Cardiac fibroblast (primary cell): ENCODE measurements at places on chromosomes 16 and 17.

DNA sequence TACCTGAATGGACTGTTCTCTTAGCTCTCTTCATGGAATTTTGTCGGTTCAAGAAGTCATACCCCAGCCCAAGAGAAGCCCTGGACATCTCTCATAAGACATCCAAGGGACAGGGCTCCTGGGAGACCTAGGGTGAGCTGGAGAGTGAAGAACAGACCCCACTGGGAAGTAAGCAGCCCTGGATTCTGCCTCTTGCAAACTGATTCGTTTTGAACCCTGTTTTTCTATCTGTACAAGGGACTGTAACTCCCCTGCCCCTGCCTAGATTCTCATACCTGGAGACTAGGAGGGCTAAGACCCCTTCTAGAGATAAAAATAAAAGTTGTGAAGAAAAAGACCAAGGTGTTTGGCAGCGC lies 449 bp downstream of the CCL3L1 start:
- no peak for DNase-seq

DNA sequence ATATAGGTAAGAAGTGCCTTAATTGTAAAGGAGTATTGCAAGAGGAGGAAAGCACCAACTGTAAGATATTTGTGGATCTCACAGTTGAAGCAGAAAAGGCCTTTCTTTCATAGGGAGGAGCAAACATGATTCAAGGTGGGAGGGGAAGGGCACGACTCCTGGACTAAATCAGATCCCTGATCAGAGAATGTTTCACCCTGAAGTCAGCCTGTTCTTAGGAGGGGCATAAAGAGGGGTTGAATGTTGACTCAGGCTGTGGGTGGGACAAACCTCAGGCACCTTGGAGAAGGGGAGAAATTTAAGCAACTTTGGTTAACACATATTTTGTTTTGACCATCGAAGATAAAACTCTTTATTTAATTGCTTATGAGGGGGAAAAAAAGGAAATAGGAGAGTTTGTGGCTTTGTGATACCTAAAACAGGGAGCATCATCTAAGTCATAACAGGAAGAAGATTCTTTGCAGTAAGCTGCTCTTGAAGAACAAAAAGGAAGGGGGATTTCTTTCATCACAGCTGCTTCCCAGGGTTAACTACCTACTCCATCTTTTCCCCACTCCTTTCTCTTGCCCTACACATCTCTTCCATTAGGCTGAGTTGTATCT lies 158.6 kb upstream of the ZNF267 start:
- DNase-seq: no peak

- peak; percentile 52 for DNase-seq
Observed at GRCh38 chr17:51029568-51030463, 90.9 kb downstream of the SPAG9 start.

DNA sequence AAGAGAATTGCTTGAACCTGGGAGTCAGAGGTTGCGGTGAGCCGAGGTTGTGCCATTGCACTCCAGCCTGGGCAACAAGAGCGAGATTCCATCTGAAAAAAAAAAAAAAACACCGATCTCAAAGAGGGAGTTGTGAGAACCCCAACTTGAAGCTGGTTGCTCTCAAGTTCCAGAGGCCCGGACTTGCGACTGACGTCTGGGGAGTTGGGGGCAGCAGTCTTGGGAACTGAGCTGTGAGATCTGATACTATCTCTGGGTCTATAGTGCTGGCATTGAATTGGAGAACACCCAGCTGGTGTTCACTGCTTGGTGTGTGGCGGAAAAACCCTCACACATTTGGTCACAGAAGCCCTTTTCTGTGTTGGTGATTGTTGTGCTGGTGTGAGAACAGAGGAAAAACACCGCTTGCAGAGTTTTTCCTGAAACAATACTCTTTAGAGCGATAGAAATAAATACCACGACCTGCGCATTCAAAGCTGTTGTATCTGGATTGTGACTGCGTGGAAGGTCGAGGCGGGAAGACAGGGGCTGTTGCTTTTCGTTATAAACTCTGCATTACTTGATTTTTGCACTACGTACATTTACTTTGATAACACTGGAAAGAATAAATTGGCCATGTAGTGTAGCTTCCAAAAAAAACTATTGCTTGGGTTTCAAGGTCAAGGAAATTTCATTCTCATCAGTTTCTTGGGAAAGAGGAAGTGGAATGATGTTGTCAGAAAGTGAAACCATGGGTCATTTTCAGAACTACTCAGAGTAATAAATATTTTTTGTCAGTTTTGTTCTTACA lies 8.8 kb downstream of the SCIMP start:
- DNase-seq: no peak

GRCh38 chr16:29198731-29199521 lies 207.6 kb downstream of the NPIPB11 start:
- peak; percentile 58 for DNase-seq

- no peak for DNase-seq
Observed at GRCh38 chr16:17368446-17368845, 102.3 kb downstream of the XYLT1 start.

GRCh38 chr16:364595-365491 lies 5.5 kb downstream of the MRPL28 start:
- no peak for DNase-seq

- peak; percentile 61 for DNase-seq
Observed at GRCh38 chr17:50425682-50426471, at the start of gene ACSF2. Gene ACSF2, plus strand, starts transcription at chr17:50426218. Its CDS starts 44 bp downstream, at chr17:50426262.

DNA sequence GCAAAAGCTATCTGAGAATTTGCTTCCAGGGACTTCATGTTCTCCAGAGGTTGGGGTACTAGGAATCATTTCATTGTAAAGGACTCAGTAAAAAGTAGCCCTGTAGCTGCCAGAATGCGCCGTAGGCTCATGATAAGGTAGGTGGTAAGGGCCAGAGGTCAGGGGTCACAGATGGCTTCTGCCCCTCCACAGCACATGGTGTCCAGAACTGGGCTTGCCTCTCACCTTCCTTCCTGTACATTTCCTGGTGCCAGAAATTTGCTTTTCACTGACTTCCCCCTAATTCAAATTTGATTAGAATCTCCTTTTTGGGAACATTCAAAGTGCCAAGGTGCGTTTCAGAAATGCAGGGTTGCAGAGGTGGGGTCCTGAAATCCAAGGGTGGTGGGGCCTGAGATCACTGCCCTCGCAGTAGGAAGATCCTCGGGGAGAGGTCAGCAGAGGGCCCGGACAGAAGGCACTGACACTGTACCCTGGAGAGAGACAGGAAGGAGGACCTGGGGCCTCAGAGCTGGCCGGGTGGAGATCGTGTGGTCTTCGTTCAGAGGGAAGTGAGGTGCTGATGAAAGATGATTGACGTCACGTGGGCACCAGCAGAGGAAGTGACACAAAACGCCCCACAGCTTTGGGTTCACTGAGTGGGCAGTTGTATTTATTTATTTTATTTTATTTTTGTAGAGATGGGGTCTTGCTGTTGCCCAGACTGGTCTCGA lies 25.5 kb upstream of the METRNL start:
- DNase-seq: no peak

- DNase-seq: no peak
Observed at GRCh38 chr16:88673716-88674379, 11.0 kb upstream of the MVD start.

DNA sequence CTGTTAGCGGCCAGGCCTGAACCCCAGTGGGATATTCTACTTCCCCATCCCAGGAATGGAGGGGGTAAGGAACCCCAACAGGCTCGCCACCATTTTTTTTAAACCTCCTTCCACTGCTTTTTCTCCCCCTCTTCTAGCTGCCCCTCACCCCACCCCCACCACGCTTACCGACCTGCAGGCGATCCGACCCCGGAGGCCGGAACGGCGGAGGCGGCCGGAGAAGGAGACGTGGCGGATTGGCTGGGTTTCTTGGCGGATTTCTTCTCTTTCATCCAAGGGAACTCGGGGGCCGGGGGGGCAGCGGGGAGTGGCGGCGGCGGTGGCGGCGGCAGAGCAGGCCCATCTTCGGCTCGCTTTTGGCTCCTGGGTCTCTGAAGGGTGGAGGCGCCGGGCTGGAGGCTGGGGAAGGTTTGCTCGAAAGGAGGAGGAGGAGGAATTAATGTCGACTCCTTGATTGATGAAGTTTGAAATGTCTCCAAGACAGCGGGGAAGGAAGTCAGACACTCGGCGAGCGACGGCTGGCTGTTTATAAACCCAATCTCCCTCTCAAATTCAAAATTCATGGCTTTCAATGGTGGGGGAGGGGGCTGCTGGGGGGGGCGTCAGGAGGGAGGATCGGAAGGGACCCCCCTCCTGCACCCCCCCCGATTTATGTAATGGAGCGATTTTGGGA lies 424 bp downstream of the HOXB2 start:
- peak; percentile 84 for DNase-seq

DNA sequence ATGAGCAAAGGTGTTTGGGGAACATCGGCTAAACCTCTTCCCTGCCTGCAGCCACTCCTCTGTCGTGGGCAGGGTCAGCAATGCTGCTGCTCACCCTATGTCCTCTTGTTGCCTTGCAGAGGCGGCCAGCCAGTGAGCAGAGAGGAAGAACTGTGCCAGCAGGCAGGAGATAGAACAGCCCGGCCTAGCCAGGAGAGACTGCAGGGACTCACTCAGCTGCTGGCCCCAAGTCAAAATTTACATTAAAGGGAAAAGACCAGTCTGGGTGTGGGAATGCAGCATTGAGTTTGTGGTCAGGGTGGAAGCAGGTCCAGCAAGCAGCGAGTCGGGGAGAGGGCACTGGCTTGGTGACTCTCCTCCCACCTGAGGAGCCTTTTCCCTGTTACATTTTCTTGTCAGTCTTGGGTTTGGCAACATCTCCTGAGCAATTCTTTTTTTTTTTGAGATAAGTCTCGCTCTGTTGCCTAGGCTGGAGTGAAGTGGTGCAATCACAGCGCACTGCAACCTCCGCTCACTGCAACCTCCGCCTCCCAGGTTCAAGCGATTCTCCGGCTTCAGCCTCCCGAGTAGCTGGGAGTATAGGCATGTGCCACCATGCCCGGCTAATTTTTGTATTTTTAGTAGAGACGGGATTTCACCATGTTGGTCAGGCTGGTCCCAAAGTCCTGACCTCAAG lies 22.7 kb downstream of the LIG3 start:
- peak; percentile 30 for DNase-seq

- DNase-seq: peak; percentile 1
Observed at GRCh38 chr16:79437764-79438751, 162.5 kb downstream of the MAF start.

DNA sequence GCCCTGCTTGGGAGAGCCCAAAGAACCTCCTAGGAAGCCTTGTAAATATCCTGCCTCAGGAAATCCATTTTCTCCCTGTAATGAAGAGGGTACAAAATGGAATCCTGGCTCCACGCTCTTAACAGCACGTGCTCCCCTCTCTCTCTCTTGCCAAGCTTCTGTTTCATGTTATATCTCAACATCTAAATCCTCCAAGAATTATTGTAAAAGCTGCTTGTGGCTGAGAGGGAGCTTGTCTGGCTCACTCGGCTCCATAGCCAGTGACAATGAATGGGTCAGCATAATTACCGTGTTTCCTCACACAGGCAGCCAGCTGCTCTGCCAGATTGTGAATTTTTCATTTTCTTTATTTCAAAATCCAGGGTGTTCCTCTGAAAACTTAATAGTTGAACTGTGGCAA lies 317.8 kb downstream of the RBFOX1 start:
- no peak for DNase-seq
